ENCODE measurements at places on chromosomes 5 and 9.

GRCh38 chr9:5876711-5877110 is 14.0 kb upstream of the MLANA start:
- no peak for DNase-seq

- DNase-seq, result no peak
Observed at GRCh38 chr5:87154191-87154590, 113.5 kb upstream of the RASA1 start.

DNA sequence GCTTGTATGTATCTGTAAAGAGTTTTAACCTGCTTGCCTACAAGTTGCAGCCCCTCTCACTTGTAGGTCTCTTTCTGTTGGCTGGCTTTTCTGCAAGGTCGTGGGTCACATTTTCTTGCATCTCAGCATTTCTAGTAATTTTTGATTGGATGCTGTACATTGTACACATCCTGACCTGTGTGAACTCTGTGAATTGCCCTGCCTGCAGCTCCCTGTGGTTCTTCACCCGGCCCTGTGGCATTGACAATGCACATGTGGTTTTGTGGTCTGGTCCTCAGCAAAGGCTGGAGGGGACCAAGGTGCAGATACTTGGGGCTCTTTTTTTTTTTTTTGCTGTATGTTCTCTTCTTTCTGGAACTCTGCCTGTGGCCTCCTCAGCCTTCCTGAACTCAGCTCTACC is 53.6 kb downstream of the WNK2 start:
- DNase-seq, result no peak

DNA sequence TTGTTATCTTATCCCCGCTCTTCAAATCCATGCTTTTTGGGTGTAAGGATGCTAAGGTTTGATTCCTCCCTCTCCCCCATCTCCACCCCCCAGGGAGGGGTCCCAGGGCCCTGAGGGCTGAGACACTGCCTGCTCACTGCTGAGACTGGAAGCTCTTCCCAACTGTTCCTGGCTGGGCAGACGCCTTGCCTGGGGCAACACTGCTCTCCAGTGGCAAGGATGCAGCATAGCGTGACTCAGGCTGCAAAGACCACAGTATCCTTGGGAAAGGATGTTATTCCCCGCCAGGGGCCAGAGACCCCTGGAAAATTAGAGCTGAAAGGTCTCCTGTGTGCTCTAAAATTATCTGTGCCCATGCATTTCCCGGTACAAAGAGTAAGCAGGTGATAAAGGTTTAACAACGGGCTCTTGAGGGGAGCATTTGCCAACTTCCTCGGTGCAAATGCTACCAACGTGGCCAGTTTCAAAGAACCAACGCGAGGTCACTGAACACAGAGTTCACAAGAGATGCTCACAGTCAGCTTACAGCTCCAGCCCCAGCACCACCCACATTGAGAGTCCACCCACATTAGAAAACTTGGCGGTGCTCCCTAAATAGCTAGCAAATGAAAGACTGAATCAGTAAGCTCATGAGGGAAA is 271.9 kb downstream of the NSG2 start:
- no peak for DNase-seq

- no peak for DNase-seq
Observed at GRCh38 chr9:19156026-19156474, 28.8 kb upstream of the PLIN2 start.

- DNase-seq, result no peak
Observed at GRCh38 chr5:174409971-174410370, 314.4 kb upstream of the MSX2 start.

- no peak for DNase-seq
Observed at GRCh38 chr5:40374853-40375252, 304.9 kb upstream of the PTGER4 start.

GRCh38 chr5:126956991-126957390 is 73.4 kb downstream of the MARCHF3 start:
- no peak for DNase-seq

DNA sequence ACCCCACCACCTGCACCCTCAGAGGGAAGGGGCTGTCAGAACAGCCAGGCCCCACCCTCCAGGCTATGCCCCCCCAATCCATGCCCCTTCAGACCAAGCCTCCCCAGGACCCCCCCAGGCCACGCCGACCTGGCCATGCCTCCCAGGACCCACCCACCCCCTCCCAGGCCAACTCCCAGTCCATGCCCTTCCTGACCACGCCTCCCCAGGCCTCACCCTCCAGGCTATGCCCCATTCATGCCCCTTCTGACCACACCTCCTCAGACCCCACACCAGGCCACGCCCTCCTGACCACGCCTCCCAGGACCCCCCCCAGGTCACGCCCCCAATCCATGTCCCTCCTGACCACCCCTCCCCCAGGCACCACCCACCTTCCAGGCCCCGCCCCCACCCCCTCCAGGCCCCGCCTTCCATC is 27.6 kb downstream of the TPPP start:
- DNase-seq, result no peak

DNA sequence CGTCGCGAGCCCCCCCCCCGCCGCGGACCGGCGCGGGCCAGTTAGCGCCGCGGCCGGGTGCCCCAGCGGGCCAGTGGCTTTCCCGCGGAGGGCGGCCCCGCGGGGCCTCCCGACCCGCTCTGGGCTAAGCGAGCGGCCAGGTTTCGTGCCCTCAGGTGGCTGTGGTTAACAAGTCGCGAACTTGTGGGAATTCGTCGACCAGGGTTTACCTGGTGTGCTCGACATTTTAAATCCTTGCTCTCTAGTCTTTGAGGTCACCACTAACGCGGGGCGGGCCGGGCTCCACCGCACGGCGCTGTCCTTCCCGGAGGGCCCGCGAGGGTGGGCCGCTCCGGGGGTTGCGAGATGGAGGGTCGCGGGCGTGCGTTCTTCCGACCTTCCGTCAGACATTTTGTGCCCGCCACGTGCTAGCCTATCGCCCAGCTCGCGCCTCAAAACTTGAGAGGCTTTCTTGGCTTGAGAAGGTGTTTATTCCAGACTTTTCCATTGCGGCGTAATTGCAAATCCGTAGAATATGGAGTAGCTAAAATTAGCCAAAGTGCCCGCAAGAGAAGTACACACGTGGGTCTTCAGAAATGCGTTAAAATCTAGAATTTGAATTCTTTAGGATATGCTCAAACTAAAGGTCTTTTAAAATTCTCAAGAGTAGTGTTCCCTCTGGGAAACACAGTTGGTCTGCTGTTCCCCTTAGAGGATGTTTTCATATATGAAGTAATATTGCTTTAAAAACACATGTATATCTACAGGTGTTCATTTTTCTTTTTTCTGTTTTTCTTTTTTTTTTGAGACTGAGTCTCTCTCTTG is 2.1 kb downstream of the ANP32B start:
- DNase-seq, result no peak

DNA sequence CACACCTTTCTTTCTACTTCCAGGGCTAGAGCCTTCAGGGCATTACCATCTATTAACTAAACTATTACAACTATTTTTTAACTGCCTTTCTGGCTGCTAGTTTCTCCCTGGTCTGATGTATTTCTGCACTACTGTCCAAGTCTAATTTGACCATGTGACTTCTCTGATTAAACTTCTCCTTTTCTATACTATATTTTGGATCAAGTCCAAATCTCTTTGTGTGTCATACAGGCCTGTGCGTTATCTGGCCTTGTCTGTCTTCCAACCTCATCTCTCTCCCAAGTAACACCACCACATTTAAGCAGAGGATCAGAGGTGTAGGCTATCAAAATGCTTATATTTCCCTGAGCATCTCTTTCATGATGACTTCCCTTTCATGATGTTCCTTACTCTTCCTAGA is 47.2 kb upstream of the OR13F1 start:
- DNase-seq, result no peak

- no peak for DNase-seq
Observed at GRCh38 chr5:129398026-129398678, 61.9 kb upstream of the ADAMTS19 start.

- DNase-seq, result no peak
Observed at GRCh38 chr5:39137819-39138451, 63.7 kb upstream of the RICTOR start.

DNA sequence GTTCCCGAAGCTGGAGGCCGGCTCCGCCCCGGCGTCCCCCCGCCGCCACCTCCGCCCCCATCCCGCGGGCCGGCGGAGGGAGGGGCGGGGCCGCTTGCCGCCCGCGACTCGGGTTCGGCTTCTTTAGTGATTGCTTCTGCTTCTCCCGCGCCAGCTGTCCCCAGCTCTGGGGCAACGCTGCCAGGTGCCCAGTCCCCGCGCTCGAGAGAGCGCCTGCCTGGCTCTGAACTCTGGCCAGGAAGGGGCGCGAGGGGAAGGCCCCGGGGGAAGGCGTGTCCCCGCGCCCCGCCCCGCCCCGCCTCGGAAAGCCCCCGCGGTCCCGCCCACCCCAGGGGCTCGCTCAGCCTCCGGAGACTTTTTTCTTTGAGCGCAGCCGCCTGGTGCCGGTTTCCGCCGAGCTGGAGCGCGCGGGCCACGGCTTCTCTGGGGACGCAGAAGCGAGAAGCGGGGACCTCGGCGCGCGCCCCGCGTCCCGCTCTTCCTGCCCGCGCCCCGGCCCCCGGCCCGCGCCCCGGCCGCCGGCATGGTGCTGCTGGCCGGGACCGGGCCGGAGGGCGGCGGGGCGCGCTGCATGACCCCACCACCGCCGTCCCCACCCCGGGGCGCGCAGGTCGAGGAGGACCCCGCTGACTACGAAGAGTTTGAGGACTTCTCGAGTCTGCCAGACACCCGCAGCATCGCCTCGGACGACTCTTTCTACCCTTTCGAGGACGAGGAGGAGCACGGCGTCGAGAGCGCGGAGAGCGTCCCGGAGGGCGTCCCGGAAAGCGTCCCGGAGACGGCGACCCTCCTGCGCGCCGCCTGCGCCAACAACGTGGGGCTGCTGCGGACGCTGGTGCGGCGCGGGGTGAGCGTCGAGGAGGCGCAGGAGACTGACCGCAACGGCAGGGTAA is at the start of gene ANKRD33B:
ANKRD33B (plus strand) TSS at position 126 of the 893 bp plus-strand sequence; CDS start at position 524, 398 bp downstream.
- no peak for DNase-seq

Measured in BJ (cell line).